Panc1 (cell line): ENCODE measurements at places on chromosomes 6 and 20. TPM values are rescaled to one million over a fixed set of nuclear protein-coding genes. Genes with fewer than 3 reads are reported as not detected.
A peak's percentile ranks its signal among the peaks of the same experiment; 100 is the strongest.

The PCIF1 gene
- 24.6 TPM for total RNA-seq

The SLC22A3 gene
- total RNA-seq = not detected

The FAXC gene
- 9.0 TPM for total RNA-seq

DNA sequence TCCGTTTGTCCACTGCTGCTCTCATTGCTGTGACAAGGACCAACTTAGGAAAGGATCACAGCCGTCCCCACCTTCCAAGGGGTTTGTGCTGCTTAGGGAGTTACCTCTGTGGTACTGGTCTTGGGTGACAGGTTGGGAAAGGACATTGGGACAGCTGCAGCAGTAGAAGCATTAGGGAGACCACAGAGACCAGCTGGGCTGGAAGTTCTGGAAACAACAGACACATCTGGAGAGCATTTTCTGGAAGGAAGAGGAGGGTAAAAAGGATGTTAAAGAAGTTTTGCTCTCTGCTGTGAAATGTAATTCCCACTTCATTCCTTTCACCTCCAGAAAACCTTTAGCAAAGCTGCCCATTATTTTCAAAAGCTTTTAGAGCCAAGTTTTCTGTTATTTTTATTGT, 304.2 kb downstream of the LRFN2 start:
- H3K4me3 ChIP-seq = no peak overlapping the region
- no peak overlapping the region for H3K27ac ChIP-seq
- no peaks in the 10 kb centered on the region for H3K4me1 ChIP-seq
- H3K36me3 ChIP-seq = no peaks in the 10 kb centered on the region

- no peak overlapping the region for H3K27ac ChIP-seq
- H3K4me3 ChIP-seq = no peak overlapping the region
- H3K27me3 ChIP-seq = no peaks in the 10 kb centered on the region
- no peak for DNase-seq
- H3K4me1 ChIP-seq = no peaks in the 10 kb centered on the region
These were observed 818.7 kb upstream of the GJE1 start for GRCh38 chr6:141313986-141314385.

GRCh38 chr20:33848391-33848790, 37.2 kb downstream of the CHMP4B start:
- peaks cover 15% of the 10 kb centered on the region for H3K4me1 ChIP-seq
- no peak for DNase-seq
- H3K27ac ChIP-seq = no peak overlapping the region
- no peaks in the 10 kb centered on the region; the same call in 1 of the 2 replicates for H3K36me3 ChIP-seq
- no peaks in the 10 kb centered on the region for H3K27me3 ChIP-seq
- no peak overlapping the region for H3K4me3 ChIP-seq

GRCh38 chr6:21467091-21467490, 126.5 kb upstream of the SOX4 start:
- H3K4me1 ChIP-seq = no peaks in the 10 kb centered on the region
- H3K36me3 ChIP-seq = no peaks in the 10 kb centered on the region
- H3K27me3 ChIP-seq = no peaks in the 10 kb centered on the region

DNA sequence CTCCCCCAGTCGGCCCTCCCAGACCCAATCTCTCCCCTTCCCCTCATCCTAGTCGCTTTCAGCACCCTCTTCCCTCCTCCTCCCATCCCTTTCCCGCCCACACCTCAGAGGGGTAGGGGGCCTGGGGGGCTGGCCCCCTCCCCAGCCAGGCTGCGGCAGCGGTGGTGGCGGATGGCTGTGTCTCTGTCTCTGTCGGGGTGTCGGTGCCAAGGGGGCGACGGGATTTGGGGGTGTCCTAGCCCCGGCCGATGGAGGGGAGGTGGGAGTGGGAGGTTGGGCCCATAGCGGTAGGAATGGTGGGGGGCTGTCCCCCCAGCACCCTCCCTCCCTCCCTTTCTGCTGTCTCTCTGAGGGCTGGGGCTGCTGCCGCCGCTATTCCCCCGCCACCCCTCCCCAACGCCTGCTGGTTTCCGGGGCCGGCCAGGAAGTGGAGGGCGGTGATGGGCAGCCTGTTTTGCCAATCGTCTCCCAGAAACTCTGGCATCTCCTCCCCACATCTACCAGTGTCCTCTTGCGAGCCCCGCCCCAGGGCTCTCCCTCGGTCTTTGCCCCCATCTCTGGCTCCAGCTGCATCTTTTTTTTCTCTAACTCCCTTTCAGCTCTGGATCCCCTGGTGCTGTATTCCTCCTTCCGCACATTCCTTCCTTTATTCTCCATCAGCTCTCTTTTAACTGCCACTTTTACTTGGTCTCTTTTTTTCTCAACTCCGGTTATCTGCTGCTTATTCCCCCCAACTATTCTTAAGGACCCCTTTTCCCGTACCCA, at the start of gene AGPAT1:
TSS of gene AGPAT1 (minus strand) at position 374 of the 765 bp plus-strand sequence. CDS start 4,588 bp downstream, outside the sequence.
- 0 out of 2 replicates have a peak, but pooled peaks cover 4% of the 10 kb centered on the region for H3K36me3 ChIP-seq
- H3K27me3 ChIP-seq = no peaks in the 10 kb centered on the region
- no peak for DNase-seq
- H3K4me1 ChIP-seq = peaks cover 37% of the 10 kb centered on the region
- peak within 1 kb of the TSS; percentile 61 for H3K4me3 ChIP-seq
- peak within 1 kb of the TSS; percentile 98 for H3K27ac ChIP-seq

- H3K4me3 ChIP-seq = no peak overlapping the region
- no peak for DNase-seq
- H3K36me3 ChIP-seq = no peaks in the 10 kb centered on the region
- no peak overlapping the region for H3K27ac ChIP-seq
- no peaks in the 10 kb centered on the region for H3K4me1 ChIP-seq
- no peaks in the 10 kb centered on the region for H3K27me3 ChIP-seq
These were observed 19.2 kb downstream of the FITM2 start for GRCh38 chr20:44291754-44292153.

DNA sequence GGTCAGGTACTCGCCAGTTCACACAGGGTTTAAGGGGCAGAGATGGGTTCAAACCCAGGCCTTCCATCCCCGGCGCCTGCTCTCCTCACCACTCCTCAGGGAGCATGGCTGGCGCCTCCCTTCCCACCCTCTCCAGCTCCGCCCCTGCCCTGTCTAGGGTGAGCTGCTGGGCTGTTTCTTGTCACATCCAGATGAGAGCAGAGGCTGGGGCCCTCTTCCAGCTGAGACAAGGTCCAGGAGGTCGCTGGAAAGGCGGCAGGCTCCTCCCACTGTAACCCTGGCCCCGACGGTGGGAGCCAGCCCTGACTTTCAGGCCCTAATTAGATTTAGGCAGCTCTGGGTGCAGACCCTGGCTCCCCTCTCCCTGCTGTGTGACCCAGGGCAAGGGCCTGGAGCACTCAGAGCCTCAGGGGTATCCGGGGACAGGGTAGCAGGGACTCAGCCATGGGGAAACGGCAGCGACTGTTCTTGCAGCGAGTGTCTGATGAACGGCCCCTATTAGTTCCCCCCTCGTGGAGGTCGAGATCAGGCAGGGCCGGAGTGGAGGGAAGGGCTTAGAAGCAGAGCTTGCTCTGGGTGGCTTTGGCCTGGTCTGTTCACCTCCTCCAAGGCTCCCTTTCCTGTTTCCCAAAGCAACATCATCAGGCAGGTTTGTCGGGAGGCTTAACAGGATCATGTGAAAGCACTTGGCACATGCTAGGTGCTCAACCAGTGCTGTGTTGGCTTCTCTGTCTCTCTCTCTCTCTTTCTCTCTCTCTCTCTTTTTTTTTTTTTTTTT, 33.4 kb downstream of the SNAI1 start:
- no peaks in the 10 kb centered on the region for H3K27me3 ChIP-seq
- no peak for DNase-seq
- H3K36me3 ChIP-seq = no peaks in the 10 kb centered on the region
- peaks cover 23% of the 10 kb centered on the region for H3K4me1 ChIP-seq
- H3K27ac ChIP-seq = no peak overlapping the region

DNA sequence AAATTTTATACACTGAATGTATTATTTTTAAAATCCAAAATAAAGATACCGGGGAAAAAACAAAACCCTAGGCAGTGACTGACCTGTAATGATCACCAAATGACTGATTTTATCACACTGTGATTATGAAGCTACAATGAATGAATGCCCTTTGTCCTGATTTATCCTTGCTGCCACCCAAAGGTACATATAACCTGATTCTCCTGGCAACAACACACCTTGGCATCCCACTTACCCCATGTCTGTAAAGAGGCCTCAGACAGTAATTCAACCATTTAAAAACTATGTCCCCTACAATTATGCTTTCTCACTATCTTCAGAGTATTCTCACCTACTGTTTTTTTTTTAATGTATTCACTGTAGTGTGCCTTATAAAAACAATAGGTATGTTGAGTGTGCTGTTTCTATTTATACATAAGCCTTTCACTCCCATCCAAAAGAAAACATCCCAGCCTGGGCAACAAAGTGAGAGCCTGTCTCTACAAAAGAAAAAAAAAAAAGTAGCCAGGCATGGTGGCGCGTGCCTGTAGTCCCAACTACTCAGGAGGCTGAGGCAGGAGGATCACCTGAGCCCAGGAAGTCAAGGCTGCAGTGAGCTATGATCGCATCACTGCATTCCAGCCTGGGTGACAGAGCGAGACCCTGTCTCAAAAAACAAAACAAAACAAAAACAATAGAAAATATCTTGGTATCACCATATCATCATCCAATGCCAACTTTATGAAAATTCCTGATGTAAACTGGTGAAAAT, 21.7 kb downstream of the B4GALT5 start:
- H3K36me3 ChIP-seq = no peaks in the 10 kb centered on the region
- no peak overlapping the region for H3K27ac ChIP-seq
- no peaks in the 10 kb centered on the region for H3K27me3 ChIP-seq
- H3K4me1 ChIP-seq = peaks cover 49% of the 10 kb centered on the region

- peak within 1 kb of the TSS; percentile 61 for H3K27ac ChIP-seq
- H3K36me3 ChIP-seq = no peaks in the 10 kb centered on the region
- no peak within 1 kb of the TSS for H3K4me3 ChIP-seq
- no peaks in the 10 kb centered on the region for H3K27me3 ChIP-seq
- peaks cover 51% of the 10 kb centered on the region for H3K4me1 ChIP-seq
These were observed at the start of gene TNFRSF6B for GRCh38 chr20:63696628-63697356. Gene TNFRSF6B (plus strand): TSS chr20:63696652. CDS start chr20:63696768, 116 bp downstream.

GRCh38 chr6:122482750-122483080, 11.1 kb upstream of the SERINC1 start:
- H3K4me1 ChIP-seq = no peaks in the 10 kb centered on the region
- H3K4me3 ChIP-seq = no peak overlapping the region
- no peak for DNase-seq
- H3K27me3 ChIP-seq = no peaks in the 10 kb centered on the region
- no peak overlapping the region for H3K27ac ChIP-seq
